CD4-positive, alpha-beta T cell treated with Interleukin-12 subunit alpha and Interleukin-12 subunit beta, for 1 hour (primary cell): ENCODE measurements at places on chromosomes 3 and 15.
A peak's percentile ranks its signal among the peaks of the same experiment; 100 is the strongest.

GRCh38 chr3:174949523-174949922 lies 90.4 kb downstream of the NAALADL2 start:
- no peak for DNase-seq

DNA sequence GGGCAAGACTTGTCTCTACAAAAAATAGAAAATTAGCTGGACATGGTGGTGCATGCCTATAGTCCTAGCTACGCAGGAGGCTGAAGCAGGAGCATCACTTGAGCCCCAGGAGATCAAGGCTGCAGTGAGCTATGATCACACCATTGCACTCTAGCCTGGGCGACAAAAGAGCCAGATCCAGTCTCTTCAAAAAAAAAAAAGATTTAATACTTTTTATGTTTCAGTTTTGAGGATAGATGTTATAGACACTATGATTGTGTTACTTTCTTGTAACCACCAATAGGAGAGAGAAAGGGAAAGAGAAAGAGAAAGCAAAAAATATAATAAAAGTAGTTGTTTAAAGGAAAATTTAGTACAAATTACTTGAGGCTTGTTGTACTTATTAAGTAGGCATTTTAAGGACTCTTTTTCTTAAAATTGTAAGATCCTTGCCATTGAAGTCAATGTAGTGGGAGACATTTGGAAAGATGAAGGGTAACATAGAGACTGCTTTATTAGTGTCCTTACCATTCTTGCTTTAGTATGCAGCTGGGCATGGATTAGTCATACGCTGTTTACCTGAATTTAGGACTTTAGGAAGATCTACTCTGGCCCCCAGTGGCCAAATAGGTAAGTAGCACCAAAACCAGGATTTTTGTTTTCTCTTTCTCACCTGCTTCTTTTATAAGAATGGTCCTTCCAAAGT lies 35.1 kb upstream of the ZDHHC23 start:
- peak; percentile 62 for DNase-seq

DNA sequence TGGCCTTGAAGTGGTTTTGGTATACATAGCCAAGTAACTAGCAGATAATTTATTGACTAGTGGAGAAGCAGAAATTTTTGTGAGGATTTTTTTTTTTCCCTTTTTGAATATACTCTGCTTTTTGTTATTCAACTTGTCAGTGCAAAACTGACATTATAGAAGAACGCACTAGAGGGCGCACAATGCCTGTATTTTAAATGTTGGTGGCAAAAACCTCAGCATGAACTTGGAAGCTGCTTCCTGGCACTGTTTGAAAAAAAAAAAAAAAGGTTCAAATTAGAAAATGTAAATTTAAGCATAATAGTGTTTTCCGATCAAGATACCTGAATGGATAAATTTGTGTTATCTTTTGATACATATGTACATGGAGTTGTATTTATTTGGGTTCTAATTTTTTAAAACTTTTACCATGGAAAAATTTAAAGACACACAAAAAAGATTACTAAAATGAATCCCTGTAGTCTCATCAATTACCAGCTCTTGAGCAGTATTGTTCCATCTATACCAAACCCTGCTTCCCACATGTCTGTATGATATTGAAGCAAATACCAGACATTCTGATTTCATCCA lies 56.0 kb downstream of the SLC25A26 start:
- peak; percentile 79 for DNase-seq

DNA sequence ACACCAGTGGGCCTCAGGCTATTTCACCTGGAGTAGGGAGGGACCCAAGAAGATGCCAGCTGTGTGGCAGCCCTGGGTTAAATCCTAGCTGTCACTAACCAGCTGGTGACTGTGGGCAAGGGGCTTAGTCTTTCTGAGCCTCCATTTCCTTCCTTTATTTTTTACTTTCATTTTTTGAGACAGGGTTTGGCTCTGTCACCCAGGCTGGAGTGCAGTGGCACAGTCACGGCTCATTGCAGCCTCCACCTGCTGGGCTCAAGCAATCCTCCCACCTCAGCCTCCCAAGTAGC lies 108.0 kb upstream of the SMAD3 start:
- DNase-seq = no peak

DNA sequence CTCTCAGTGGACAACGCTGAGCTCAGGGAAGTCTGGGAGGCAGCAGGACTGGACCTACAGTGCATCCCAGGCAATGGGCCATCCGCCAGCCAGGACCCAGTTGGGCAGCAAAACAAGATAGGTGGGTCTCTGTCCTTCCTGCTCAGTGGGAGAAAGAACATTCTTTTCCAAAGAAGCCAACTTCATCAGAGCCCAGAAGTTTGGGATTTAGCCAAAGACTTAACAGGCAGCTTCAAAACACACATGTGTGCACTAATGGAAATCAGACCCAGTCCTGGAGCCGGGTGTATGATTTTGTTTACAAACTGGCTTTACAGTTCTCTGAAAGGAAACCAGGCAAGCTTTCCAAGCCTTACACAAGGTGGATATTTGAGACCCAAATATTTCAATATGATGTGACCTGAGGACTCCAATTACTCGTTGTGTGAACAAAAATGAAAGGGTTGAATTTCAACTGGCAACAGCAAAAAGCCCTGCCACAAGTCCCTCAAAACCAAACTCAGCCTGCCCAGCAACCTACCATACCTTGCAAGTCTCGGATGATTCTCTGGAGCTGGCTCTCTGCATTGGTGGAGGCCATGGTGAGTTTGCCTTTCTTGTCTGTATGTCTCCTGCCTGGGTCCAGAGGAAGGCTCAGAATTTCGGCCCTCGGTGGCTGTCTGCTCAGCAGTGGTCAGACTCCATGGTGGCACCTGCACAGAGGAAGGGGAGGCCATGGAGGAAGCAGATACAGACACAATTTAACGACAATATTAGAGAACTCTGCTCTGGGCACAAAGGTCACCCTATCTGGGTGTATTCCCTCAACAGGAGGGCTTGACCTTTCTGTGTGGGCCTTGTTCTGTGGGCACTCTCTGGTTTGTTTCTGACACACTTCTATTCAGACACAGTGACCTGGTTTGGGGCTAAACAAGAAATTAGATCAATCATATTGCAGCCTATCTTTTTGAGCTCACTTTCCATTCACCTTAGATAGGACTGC lies 11.0 kb downstream of the FYCO1 start:
- DNase-seq = no peak

GRCh38 chr15:69843900-69844304 lies 253.8 kb downstream of the TLE3 start:
- DNase-seq = no peak

DNA sequence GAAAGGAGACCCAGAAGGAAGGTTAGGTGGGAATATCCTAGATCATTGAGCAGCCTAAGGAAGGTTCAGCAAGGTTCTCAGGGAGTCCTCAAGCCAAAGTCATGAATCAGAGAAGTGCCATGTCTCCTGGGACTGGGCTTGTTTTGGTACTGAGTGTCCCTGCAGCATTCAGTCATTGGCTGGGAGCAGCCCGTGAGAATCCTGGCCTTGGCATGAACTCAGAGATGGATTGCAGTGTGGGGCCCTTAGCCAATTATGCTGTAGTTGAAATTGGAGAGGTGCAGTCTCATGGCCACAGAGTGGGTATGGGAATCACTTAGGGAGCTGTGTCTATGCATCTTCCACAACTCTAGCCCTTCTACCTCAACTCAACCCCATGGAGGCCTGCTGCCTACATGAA lies 17.0 kb upstream of the PPM1L start:
- no peak for DNase-seq

DNA sequence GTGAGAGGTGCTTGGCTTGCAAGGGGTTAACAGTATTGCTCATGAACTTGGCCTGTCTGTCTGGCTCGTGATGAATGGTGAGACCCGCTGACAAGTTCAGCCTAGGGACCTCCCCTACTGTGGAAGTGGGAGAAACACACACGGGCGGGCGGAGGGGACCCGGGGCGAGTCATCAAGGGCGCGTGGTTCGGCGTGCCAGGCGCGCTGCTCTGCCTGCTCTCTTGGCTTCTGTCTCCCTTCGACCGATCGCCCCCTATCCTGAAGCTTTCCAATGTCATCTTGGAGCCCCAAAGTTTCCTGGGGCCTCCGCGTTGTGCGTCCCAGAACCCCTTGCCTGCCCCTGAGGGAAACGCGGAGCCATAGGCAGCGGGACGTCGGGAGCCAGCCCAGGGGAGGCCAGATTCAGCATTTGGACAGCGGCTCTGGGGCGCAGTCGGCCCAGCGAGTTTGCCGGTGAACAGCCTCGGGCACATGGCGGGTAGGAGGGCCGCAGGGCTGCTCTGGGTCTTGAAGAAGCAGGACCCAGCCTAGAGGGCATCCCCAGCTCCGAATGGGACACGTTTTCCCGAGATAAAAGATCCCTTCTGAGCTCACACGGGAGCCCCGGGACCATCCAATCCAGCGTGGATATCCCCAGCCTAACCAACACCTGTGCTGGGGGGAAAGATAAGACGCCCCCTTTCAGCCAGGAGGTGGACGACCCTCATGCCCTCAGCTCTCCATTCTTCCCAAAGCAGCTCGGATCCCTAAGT lies 27.0 kb upstream of the POLG start:
- peak; percentile 62 for DNase-seq

GRCh38 chr3:168888781-168889180 lies 774.7 kb downstream of the MECOM start:
- DNase-seq = no peak

DNA sequence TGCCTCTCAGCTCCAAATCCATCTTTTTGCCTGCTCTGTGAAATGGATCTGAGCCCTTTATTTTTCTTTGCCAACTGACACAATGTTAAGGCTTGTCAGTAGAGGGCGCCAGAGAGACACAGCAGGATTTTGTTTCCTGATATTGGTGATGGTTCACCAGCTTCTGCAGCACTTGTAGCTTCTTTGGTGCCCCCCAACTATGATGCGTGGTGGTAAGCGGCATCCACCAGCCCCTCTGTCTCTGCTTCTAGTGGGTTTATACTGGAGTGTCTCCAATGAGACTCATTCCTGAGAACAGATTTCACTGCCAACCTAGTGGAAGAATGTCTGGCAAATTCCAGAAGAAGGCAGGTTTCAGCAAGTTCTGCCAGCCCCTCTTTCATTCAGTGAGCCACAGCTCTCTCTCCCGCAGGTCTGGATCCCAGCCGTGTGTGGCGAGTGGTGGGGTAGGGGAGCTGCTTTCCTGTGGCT lies 471.9 kb upstream of the FRG2C start:
- DNase-seq = peak; percentile 45

DNA sequence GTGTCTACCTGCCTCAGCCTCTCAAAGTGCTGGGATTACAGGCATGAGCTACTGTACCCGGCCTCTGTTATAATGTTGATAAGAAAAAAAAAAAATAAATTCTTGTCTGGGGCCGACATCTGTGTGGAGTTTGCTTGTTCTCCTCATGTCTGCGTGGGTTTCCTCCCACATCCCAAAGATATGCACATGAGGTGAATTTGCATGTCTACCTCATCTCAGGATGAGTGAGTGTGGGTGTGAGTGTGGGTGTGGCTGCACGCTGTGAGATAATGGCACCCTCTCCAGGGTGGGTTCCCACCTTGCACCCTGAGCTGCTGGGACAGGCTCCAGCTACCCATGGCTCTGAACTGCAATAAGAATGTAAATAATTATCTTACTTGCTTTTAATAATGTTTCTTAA lies 25.9 kb upstream of the UACA start:
- DNase-seq = no peak

DNA sequence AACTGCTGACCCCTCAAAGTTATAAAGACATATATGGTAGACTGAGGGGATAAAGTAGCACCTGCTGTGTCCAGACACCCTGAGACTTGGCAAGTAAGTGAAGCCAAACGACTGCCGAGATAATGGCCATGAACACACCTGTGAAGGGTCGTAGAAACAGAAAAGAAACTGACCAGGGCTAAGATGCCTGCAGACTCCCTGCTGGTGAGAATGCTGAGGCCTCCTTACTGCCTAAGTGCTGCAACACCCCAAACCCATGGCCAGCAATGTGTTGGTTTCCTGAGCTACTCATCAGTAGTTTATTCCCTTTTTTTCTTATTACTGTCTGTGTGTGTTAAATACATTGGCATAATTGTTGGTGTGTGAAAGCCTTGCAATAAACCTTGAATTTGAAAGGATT lies 233.8 kb downstream of the ZNF385D start:
- no peak for DNase-seq

GRCh38 chr15:67685008-67685599 lies 140.2 kb upstream of the SKOR1 start:
- no peak for DNase-seq

DNA sequence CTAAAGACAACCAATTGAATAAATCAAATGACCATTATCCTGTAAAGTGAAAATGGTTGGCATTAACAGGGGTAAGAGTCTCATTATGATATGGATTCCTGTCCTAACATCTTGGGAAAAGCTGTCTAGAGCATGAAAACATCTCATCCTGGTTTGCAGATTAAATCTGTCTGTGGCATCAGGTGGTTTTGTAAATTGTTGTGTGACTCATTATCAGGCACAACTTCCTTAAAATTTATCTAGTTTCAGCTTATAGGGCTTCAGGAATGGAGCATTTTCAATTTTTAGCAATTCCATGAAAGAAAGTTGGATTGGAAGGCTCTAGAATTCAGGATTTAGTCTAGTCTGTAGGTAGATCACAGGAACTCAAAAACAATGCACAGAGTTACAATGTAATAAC lies 31.1 kb upstream of the SLC27A2 start:
- no peak for DNase-seq

- DNase-seq = no peak
Observed at GRCh38 chr15:36598529-36599177, 19.2 kb downstream of the CDIN1 start.

DNA sequence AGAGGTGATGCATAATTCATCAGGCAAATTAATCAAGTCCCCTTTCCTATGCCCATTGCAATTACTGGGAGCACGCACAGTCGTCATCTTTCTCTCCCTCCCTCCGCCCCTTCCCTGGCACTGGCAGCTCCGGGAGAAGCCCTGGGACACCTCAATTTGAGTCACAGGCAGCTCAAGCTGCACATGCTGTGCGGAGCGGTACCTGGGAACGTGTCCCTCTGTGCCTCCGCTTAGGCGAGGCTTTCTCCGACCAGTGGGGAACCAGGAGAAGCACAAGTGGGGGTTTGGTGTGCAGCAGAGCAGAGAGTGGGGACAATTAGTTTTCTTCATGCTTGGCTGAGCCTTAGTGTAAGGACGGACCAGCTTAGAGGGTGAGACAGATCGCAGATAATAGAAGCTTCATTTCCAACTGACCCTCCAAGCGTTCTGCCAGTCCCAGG lies 88.3 kb downstream of the SOX14 start:
- no peak for DNase-seq

- no peak for DNase-seq
Observed at GRCh38 chr3:161682715-161683114, 186.1 kb downstream of the OTOL1 start.

DNA sequence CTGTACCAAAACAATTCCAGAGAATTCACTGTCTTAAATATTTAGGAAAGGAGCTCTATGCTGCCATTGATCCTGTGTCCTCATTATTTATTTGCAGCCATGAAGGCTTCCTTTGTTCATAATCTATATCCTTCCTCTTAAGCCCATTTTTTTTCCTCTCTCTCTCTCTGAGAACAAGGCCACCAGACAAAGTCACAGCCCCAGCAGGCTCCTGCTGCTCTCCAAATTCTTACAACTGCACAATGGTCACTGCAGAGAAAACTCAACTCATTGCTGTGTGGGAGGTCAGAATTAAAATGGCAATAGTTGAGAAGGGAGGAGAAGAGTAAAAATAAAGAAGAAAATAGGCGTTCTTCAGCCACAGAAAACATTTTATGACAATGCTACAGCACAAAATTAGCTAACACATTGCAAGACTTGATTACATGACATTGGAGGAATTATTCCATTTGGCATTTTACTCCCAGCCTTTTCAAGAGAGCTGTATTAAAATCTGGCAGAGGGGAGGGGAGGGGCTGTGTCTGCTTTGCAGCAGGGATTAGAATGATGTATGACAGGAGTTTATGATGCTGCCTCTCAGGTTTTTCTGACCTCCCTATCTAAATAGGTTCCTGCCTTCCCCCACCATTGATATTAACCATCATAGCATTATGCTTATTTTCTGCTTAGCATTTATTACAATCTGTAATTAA lies 399.7 kb upstream of the THBS1 start:
- no peak for DNase-seq

- no peak for DNase-seq
Observed at GRCh38 chr3:98692787-98693473, 70.2 kb upstream of the ST3GAL6 start.
